GM10248 (cell line): ENCODE measurements at places on chromosomes 1 and 21.

DNA sequence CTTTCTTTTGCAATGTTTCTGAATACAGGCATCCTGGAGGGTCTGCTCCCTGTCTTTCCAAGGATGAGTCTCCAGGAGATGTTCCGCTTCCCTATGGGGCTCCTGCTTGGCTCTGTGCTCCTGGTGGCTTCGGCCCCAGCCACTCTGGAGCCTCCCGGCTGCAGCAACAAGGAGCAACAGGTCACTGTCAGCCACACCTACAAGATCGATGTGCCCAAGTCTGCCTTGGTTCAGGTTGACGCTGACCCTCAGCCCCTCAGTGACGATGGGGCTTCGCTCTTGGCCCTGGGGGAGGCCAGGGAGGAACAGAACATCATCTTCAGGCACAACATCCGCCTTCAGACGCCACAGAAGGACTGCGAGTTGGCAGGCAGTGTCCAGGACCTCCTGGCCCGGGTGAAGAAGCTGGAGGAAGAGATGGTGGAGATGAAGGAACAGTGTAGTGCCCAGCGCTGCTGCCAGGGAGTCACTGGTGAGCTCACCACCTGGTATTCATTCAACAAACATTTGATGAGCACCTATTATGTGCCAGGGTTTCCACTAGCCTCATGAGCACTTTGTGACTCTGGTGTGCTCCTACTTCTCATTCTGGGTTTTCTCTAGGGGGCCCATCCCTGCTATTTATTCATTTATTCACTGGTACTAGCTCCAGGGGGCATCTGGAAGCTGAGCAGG is 9.9 kb downstream of the TNN start:
- no peak for DNase-seq

- DNase-seq: no peak
These were observed 11.6 kb upstream of the PTPN7 start for GRCh38 chr1:202172015-202172355.

GRCh38 chr1:97088391-97088790 is 366.8 kb downstream of the PTBP2 start:
- no peak for DNase-seq

GRCh38 chr1:45615885-45616284 is 8.0 kb downstream of the CCDC17 start:
- DNase-seq: no peak

DNA sequence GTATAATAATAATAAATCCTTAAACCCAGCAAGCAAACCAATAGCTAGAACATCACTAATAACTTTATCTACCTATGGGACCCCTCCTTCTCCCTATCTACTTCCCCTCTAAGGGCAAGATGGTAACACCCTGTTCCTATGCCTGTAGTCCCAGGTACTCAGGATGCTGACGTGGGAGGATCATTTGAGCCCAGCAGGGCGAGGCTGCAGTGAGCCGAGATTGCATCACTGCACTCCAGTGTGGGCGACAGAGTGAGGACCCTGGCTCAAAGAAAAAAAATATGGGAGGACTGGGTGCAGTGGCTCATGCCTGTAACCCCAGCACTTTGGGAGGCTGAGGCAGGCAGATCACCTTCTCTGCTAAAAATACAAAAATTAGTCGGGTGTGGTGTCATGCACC is 143.1 kb upstream of the SLC45A1 start:
- DNase-seq: no peak

GRCh38 chr1:1326075-1326605 is 1.5 kb downstream of the CPTP start:
- DNase-seq: no peak

- DNase-seq: no peak
These were observed 30.2 kb upstream of the ATP5PO start for GRCh38 chr21:33945652-33946270.

DNA sequence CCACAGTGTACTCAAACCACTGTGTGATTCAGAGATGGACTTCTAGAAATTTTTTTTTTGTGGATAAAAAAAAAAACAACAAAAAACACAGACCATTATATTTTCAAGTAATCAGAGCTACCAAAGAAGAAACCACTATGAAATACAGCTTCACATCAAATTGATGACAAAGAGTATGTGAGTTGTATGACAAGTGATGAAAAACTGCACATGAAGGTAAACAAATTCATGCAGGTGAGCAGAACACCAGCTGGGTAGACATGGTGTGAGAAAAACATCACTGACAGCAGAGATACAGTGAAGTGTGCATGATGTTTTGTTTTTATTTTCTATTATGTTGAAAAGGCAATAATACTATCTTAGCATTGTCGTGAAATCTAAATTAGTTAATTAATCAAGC is 8.0 kb upstream of the PTPRC start:
- no peak for DNase-seq

GRCh38 chr21:15199414-15200383 is 134.9 kb upstream of the NRIP1 start:
- no peak for DNase-seq

- DNase-seq: no peak
These were observed 18.3 kb upstream of the PSMB2 start for GRCh38 chr1:35659589-35659988.

DNA sequence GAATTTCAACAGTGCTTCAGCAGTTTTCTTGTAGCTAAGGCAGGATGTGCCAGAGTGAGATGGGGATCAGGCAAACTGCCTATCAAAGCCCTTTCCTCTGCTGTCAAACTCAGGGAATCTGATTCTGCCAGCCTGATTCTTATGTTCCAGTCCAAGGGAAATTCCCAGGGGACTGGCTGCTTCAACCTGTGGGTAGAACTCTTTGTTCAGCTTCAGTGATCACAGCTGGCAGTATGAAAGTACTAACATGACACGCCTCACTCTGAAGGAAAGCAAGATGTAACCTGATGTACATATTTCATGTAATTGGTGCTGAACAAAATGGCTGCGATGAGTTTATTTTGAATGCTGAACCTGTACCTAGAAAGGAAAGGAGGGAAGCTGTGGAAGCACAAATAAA is 40.1 kb upstream of the SLC5A9 start:
- DNase-seq: no peak

DNA sequence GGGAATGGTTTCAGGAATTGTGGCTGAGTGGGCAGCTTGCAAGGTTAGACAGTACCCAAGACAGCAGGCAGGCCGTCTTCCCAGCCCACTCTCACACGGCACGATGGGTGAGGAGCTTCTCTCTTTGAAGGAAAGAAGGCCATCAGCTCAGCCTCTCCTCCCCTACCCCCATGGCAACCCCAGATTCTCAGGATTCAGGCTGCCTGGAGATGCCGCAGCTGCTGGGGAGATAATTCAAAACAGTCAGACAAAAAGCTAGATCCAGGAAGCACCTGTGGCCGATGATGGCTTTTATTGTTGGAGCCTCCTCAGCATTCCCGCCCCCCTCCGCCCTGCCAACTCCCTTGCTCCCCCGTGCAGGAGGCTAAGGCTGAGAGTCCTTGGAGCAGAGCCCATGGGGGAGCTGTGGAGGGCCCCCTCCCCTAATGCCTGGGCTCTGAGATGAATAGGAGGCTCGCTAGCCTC is 220.5 kb downstream of the TRABD2B start:
- DNase-seq: no peak

DNA sequence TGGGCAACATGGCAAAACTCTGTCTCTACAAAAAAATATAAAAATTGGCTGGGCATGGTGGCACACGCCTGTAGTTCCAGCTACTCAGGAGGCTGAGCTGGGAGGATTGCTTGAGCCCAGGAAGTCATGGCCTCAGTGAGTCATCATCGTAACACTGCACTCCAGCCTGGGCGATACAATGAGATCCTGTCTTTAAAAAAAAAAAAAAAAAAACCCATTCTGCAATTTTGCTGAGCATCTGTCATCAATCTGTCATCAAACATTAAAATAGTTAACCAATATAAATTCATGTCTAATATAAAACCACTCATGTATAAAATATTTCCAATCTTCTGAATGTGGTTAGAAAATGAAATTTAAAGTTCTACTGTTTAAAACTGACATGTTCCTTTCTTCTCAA is 56.9 kb downstream of the LPAR3 start:
- no peak for DNase-seq

- DNase-seq: no peak
These were observed 86.8 kb downstream of the TGFBR3 start for GRCh38 chr1:91799159-91799558.

- DNase-seq: no peak
These were observed 80.5 kb upstream of the PRMT6 start for GRCh38 chr1:106975944-106976343.

DNA sequence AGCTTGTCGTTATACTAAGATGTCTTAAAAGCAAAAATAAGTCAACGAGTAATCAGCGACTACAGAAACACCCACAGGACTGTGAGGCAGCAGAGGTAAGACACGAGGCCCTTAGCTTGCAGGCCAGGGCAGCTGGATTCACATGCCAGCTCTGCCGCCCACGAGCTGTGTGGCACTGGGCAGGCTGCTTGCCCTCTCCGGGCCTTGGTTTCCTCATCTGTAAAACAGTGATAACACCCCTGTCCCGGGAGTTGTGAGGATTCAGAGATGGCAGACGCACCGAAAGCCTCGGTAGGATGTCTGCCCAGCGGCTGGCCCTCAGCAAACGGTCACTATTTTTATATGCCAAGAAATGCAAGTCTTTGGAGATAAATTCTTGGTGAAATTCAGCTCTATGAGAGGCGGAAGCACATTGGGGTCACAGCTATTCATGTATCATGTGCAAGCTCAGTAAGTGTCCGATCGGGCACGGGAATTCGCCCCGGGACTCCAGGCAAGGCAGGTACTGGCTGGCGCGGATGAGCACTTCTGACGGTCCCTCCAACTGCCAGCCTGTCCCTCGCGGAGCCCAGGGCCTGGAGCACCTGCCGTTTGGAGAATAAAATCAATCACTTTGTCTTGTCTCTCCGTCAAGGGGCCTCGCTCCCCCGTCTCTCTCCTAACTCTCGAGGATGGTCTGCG is 1.1 kb downstream of the C2CD2 start:
- DNase-seq: no peak

- no peak for DNase-seq
These were observed 10.9 kb upstream of the GNL2 start for GRCh38 chr1:37606481-37607263.

GRCh38 chr1:58997637-58998036 is 213.8 kb upstream of the JUN start:
- DNase-seq: no peak

GRCh38 chr1:53341961-53342707 is 14.3 kb upstream of the LRP8 start:
- DNase-seq: no peak

GRCh38 chr1:247210062-247210375 is 38.2 kb upstream of the ZNF124 start:
- DNase-seq: no peak

- no peak for DNase-seq
These were observed 322.0 kb downstream of the CAMTA1 start for GRCh38 chr1:7107109-7107830.

DNA sequence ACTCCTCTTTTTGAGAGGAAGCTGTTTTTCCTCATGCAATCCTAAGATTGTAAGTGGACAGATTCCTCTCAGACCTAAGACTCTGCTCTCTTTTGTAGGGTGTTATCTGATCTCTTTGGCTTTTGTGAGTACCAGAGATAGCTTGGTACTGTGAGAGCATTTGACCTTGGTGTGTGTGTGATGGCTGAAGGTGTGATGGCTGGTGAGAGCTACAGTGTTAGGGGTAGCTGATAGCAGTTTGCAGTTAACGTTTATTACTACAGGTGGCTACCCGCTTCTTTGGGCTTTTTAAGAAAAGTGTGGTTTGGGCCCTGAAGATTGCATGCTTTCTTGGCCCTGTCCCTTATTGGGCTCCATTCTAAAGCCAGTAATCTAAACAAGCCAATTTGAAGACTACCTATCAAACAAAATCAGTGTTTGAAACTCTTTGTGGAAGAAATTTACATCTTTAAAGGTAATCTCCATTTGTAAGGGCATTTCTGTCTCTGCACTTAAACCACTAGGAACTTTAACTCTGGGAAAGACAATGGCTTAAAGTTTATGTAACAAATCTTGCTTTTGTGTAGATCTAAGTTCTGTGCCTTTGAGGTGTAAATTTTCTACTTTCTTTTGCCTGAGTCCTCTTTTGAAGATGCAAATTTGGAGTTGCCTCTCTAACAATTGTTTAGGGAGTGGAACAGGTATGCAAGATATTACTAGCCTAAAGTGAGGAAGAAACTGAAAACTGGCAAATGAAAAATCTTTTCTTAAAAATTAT is 85.3 kb upstream of the SERBP1 start:
- no peak for DNase-seq

DNA sequence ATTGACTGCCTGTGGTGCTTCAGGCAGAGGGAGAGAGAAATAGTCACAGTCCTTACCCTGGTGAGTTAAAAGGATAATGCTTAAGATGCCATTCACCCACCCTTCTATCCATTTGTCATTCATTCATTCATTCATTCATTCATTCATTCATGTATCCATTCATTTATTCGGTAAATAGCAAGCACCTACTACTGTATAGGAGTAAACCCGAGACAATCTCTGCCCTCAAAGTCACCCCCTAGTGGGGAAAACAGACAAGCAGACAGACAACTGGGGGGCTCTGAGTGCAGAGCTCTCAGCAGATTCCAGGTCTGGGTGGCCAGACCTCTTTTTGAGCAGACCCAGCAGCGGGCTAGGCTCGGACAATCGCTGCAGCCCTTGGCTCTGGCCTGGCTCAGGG is 14.1 kb upstream of the ACTL8 start:
- no peak for DNase-seq

DNA sequence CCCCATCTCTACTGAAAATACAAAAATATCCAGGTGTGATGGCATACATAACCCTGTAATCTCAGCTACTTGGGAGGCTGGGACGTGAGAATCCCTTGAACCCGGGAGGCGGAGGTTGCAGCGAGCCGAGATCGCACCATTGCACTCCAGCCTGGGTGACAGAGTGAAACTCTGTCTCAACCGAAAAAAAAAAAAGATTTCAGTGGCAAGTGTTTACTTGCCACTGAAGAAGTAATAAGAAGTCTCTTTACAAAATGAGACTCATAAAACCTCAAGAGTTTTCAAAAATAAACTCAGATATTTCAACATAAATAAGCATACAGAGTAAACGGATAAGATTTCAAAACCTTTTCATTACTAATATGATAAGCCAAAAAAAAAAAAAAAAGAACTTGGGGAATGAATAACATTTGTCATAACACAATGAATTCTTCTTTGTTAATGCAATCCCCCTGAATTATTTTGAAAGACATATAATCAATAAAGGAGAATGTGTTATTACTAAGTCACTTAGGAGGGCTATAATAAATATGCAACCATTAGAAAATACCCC is 34.2 kb upstream of the EXO1 start:
- DNase-seq: no peak

DNA sequence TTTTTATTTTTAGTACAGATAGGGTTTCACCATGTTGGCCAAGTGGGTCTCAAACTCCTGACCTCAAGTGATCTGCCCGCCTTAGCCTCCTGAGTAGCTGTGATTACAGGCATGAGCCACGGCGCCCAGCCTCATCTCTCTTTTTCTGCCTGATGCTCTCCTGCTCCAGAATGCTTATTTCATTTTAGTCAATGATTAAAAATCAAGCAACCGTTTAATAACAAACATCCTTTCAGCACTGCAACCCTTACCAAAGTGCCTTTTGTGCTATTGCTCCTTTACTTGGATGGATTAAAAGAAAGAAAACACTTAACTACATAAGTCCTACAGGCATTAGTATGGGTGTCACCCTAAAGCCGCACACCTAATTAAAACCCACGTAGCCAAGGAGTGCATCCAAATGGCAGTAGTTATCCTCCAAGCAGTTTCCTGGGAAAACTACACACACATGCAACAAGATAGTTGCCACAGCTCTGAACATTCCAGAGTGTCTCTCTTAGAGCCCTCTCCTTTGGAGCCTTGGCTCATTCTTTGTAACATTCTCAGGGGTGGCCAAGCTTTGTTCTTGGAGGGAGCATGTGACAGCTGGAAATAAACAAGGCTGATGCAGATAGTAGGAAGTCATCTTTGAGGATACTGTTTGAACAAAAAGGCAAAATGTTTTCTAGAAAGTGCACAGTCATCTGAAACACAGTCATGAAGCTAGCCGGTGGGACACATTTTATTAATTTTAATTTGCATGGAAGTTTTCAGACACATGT is 51.2 kb downstream of the KCNJ15 start:
- DNase-seq: no peak
